Neural progenitor cell (in vitro differentiated cells): ENCODE measurements at places on chromosomes 11 and 22. TPM values are rescaled to one million over a fixed set of nuclear protein-coding genes. Genes with fewer than 3 reads are reported as not detected.

GLB1L3 gene
- 0.09 TPM in 1 of 2 replicates, not detected in the other for total RNA-seq

MPPED2 gene
- 1.6 and 3.4 TPM in 2 replicates for total RNA-seq

TUBA8 gene
- 0.09 and 0.39 TPM in 2 replicates for total RNA-seq

OR2AG2 gene
- 0.25 and 0.36 TPM in 2 replicates for total RNA-seq

APLNR gene
- 1.6 and 1.8 TPM in 2 replicates for total RNA-seq

KMT2A gene
- 63.6 and 73.8 TPM in 2 replicates for total RNA-seq

MYEOV gene
- not detected in 2 replicates for total RNA-seq

MMP27 gene
- not detected in 2 replicates for total RNA-seq

TRIM49B gene
- total RNA-seq: not detected in 2 replicates

VWCE gene
- total RNA-seq: 5.1 and 7.0 TPM in 2 replicates

DRICH1 gene
- not detected in 2 replicates for total RNA-seq

MYO7A gene
- 0.97 and 2.7 TPM in 2 replicates for total RNA-seq

RAPSN gene
- total RNA-seq: not detected in 2 replicates

OR2AG1 gene
- total RNA-seq: not detected in 2 replicates

OR51A4 gene
- total RNA-seq: not detected in 2 replicates

TRIM21 gene
- 9.7 and 9.9 TPM in 2 replicates for total RNA-seq

DSCAML1 gene
- total RNA-seq: 0.06 TPM in 2 replicates

CNIH2 gene
- 5.6 and 5.7 TPM in 2 replicates for total RNA-seq

OR51B2 gene
- total RNA-seq: 0.40 TPM in 1 of 2 replicates, not detected in the other

SPTBN2 gene
- 14.5 and 51.7 TPM in 2 replicates for total RNA-seq

MS4A4A gene
- not detected in 2 replicates for total RNA-seq

MUC5B gene
- 0.03 TPM in 1 of 2 replicates, not detected in the other for total RNA-seq

RTCB gene
- total RNA-seq: 162 and 215 TPM in 2 replicates

PEX16 gene
- total RNA-seq: 11.6 and 26.5 TPM in 2 replicates

PGA5 gene
- 0.19 TPM in 1 of 2 replicates, not detected in the other for total RNA-seq

FJX1 gene
- 53.3 and 155 TPM in 2 replicates for total RNA-seq

CCDC83 gene
- 0.06 TPM in 1 of 2 replicates, not detected in the other for total RNA-seq

TEX54 gene
- total RNA-seq: not detected in 2 replicates

USH1C gene
- 0.24 and 0.56 TPM in 2 replicates for total RNA-seq

MMP12 gene
- not detected in 2 replicates for total RNA-seq

TMEM25 gene
- 28.2 and 29.0 TPM in 2 replicates for total RNA-seq

ASRGL1 gene
- total RNA-seq: 44.5 and 56.8 TPM in 2 replicates

CASP4 gene
- not detected in 2 replicates for total RNA-seq

TRIM22 gene
- 15.1 and 21.3 TPM in 2 replicates for total RNA-seq

LRRC4C gene
- 2.7 and 3.4 TPM in 2 replicates for total RNA-seq

DUSP8 gene
- 0.09 and 0.28 TPM in 2 replicates for total RNA-seq

F2 gene
- total RNA-seq: 0.06 TPM in 1 of 2 replicates, not detected in the other

FOLR1 gene
- 3.6 and 9.6 TPM in 2 replicates for total RNA-seq

SC5D gene
- total RNA-seq: 43.3 and 80.7 TPM in 2 replicates

MMP13 gene
- not detected in 2 replicates for total RNA-seq

OR4A16 gene
- total RNA-seq: not detected in 2 replicates

ASPHD2 gene
- total RNA-seq: 9.3 and 12.7 TPM in 2 replicates

CYB5R2 gene
- total RNA-seq: 24.6 and 37.1 TPM in 2 replicates

TIMP3 gene
- total RNA-seq: 6.3 and 6.9 TPM in 2 replicates

DDI1 gene
- total RNA-seq: not detected in 2 replicates

CCDC90B gene
- 67.2 and 91.5 TPM in 2 replicates for total RNA-seq

SAA1 gene
- total RNA-seq: not detected in 2 replicates

C11orf42 gene
- not detected in 2 replicates for total RNA-seq

GNAZ gene
- total RNA-seq: 16.5 and 31.3 TPM in 2 replicates

OR10G7 gene
- total RNA-seq: not detected in 2 replicates

MUC2 gene
- total RNA-seq: not detected in 2 replicates

VPREB1 gene
- total RNA-seq: not detected in 2 replicates

UPK3A gene
- total RNA-seq: 0.50 TPM in 1 of 2 replicates, not detected in the other

CHST1 gene
- 0.53 TPM in 1 of 2 replicates, not detected in the other for total RNA-seq

OR6A2 gene
- 0.36 and 0.50 TPM in 2 replicates for total RNA-seq
